ENCODE measurements at places on chromosomes 3 and 15.

DNA sequence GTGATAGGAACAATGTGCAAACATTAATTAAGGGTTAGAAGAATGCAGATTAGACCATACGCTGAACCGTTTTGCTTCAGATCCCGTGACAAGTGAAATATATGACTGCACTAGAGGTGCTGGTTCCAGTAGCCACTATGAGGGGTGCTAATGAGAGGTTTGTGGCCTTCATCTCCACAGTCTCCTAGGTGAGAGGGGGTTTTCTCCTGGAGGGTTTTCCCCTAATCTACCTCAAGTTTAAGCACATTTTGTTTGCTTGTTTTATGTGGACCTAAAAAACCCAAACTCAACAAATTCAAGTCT lies 13.7 kb upstream of the SHF start:
- DNase-seq: no peak

DNA sequence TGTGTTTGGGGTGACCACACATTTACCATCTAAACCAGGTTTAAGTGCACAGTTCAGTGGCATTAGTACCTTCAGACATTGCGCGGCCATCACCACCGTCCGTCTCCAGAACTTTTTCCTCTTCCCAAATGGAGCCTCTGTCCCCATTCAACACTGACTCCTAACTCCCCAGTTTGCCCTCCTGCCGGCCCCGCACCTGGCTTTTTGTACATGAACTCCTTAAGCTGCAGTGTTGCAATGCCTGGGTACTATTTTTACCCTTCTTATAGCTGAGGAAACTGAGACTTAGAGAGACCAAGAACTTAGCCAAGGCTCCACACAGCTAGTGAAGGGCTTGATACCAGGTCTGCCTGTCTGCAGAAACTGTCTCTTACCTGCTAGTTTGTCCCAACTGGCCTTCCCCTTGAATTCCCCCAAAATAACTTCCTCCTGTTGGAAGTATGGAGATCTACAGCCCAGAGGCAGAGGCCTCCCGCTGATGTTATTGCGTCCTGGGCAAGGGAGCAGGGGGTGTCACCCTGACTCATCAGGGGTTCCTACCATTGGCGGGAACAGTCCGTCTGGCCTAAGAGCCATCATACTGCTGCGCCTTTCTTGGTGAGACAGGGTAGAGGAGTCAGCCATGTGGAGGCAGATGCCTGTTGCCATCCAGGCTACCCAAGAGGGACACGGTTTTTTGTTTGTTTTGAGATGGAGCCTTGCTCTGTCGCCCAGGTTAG lies 65.6 kb downstream of the GRIP2 start:
- no peak for DNase-seq

GRCh38 chr3:115999613-116000012 lies 376.3 kb downstream of the GAP43 start:
- no peak for DNase-seq

GRCh38 chr3:147924755-147925154 lies 515.6 kb downstream of the ZIC1 start:
- no peak for DNase-seq

DNA sequence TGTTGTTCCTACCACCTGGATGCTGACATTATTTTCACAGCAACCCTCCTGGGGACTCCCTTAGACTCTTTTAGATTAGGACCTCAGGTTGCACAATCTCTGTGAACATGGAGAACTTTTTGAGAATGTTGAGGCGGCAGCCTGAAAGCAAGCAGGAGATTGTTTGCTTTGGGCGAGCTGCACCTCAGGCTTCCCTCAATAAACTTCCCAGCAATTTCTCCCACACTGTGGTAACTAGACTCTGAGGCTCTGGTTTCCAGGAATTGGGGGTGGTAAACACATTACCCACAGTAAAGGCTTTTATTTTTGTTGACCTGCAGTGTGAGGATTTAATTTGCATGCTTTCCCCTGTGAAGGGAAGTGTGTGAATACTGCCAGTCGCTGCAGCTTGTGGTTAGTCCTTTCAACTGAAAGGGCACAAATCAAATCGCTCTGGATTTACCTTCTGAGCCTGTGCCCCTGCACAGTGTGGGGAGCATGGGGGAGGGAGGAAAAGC lies 35.2 kb upstream of the SIAH2 start:
- DNase-seq: no peak

DNA sequence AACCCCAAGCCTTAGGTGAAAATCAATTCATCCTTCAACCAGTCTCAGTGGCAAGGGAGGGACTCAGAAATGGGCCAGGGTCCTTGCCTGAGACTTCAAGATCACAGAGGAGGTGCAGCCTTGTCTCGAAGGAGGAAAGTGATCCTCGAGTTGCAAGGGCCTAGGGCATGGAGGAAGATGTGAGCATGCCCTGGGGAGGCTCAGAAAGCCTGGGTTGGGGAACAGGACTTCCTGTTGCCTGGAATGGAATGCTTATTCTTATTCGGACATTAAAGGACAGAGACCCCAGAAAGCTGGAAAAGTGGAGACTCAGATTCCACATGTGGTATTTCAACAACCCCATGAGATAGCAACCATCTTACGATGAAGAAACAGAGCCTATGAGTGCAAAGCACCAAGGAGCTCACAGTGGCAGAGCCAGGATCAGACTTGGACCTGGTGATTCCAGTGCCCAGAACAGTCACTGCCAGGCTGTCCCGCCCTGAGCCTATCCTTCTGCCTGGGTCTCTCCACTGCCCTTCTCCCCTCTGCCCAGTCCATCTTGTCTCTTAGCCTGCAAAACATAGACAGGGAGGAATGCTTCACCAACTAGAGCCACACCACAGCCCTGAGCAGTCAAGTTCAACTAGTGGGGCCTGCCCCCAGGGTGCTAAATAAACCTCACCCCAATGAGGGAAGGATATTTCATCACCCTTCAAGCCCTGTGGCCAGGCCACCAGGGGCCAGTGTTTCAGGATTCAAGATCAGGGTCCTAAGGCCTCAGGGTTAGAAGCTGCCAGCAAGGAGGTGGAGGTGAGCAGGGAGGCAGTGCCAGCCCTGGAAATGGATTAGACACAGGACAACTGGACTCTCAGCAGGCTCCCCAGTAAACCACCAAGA lies 21.9 kb downstream of the DAPK2 start:
- peak; percentile 79 for DNase-seq

DNA sequence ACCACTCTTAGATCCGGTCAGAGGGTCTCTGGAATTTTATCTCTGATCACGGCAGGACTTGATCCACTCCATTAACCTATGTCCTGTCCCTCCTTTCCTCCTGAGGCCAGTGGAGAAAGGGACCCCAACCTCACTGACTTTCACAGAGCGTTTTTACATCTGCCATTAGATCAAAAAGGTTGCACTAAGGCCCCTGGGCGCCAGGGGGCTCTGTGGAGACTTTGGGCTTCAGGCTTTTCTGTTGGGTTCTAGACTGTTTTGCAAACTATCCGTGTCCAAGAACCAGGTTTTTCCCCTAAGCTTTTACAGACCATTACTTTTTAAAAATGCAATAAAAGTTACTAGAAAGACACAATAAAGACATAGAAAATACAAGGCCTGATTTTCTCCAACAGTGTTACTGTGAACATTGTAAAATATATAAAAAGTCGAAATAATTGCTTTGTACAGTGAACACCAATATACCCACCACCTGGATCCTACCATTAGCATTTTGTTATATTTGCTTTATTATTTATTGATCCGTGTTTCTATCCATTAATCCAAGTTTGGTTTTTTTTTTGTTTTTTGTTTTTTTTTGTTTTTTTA lies 159.7 kb downstream of the POLR2M start:
- peak; percentile 40 for DNase-seq

DNA sequence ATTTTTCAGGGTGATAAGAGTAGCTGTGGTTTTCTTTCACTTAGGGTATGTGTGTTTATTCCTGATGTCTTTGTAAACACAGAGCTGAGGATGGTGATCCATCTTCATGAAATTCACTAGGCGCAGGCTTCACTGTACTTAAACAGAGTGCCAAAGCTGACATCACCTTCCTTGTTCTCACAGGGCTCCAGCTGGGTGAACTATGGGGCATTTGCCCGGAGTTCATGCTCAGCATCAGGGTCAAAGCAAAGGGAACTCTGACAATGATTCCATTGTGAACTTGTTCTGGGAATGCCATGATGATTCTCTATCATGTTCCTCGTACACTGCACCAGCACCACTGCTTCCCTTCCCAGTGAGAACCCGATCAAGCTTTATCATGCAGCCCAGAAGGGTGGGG lies 184.8 kb upstream of the P2RY1 start:
- no peak for DNase-seq

DNA sequence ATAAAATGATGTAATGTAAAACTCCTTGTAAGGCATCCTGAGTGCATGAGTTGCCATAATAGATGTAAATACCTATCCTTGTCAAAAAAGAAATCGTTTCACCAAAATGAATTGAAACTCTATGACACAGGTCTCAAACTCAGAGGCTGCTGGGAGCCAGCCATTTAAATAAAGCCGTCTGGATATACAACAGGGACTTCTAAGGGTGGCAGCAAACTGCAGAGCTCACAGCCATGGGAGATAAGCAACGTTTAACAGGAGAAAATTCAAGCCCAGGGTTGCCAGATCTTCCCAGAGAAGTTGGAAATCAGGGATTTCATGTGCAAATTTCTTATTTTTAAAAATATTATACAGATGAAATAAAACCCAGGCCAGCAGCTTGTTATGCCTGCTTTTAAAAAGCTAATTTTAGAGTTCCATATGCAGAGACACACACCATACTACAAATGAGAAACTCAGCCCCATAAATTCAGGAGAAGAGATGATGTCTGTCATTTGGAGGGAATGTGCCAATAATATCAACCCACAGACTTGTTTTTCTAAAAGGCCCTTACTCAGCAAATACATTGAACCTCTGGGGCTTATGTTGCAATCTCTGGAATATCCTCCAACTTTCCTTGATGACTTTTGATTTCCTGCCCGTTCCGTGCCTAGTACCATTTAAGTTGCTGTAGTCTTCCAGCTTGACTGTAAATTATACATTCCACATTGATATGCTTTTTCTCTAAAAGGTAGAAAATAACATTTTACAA lies 75.6 kb downstream of the AQP9 start:
- no peak for DNase-seq

- no peak for DNase-seq
These were observed 130.7 kb upstream of the KCNMB2 start for GRCh38 chr3:178405531-178405930.

DNA sequence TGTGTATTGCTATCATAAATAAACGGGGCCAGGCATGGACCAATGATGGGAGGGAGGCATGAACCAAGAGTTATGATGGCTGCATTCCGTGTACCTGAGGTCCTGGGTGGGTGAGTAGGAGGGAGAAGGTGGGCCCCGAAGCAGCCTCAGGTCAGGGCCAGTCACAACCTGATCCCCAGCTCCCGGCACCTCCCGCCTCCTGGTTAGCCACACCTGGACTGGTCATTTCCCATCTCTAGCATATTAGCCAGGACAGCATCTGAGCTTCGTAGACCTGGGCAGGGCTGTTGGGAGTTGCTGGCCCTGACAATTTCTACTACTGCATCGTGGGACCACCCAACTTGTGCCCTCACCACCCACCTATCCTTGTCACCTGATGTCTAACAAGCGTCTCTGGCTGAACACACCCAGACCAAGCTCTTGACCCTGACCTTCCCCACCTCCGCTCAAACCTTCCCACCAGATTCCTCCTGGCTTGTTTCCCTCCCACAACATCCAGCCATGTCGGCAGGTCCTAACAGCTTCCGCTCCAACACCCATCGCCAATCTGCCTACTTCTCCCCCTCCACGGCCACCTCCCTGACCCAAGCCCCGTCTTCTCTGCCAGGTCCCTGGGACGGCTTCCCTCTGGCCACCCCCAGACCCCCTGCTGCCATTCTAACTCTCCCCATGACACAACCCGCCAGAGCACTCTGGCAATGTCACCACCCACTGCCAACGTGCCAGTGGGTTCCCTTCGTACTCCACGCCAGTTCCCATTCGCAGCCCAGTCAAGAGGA lies 133.8 kb upstream of the IQSEC1 start:
- no peak for DNase-seq

DNA sequence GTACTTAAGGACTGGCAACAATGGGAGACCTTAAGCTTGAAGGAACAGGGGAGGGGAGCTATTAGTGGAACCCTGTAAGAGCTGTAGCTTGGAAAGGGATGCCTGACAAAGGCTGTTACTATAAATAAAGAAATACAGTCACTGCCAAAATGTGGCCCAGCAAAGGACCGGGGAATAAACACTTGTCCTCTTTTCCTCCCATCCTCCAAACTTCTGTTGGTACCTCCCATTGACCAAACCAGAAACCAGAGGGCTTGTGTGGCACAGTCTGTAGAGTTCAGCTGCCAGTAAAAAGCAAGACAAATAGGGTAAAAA lies 25.1 kb upstream of the TCF12 start:
- no peak for DNase-seq

- no peak for DNase-seq
These were observed 56.9 kb upstream of the DPH6 start for GRCh38 chr15:35602836-35603235.

GRCh38 chr3:143000528-143000927 lies 842 bp upstream of the U2SURP start:
- no peak for DNase-seq

GRCh38 chr3:36633060-36633459 lies 131.3 kb downstream of the DCLK3 start:
- DNase-seq: no peak

DNA sequence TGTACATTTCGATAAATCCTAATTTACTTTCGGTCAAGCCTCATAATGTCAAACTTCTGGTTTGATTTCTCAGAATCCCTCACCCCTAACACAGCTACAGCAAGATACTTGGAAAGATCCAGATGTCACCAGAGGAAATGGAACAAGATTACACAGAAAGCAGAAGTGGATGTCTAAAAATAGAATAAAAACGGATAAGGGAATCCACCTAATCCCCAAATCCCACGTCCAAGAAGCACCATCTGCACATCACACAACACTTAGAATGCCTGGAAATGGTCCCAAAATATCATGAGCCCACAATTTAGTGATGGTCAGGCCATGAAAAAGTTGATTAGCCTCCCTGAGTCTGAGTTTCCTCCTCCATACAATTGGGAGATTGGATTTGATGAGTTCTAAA lies 61.7 kb downstream of the AGTR1 start:
- DNase-seq: peak; percentile 87

- DNase-seq: no peak
These were observed 48.1 kb upstream of the THUMPD3 start for GRCh38 chr3:9314796-9315195.

- no peak for DNase-seq
These were observed 5.3 kb downstream of the TUBGCP4 start for GRCh38 chr15:43376017-43376705.

GRCh38 chr15:52382647-52383046 lies 87.0 kb upstream of the MYO5C start:
- no peak for DNase-seq

DNA sequence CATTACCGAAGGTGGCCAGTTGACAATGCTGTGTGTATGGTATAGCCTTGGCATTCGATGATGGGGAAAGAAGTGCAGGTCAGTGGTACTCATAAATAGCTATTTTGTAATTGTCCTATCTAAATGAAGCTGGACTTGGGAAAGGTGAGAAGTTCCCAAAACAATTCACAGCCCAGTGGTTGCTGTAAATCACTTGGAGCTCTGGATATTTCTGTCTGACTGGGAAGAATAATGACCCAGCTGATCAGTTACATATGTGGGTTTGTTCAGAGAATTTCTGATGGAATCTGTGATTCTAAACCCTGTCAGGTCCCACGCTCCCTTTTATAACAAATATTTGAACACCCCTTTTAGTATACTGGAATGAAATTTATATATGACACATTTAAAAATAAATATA lies 133.9 kb upstream of the PFN2 start:
- DNase-seq: no peak

- DNase-seq: no peak
These were observed 16.4 kb downstream of the NECTIN3 start for GRCh38 chr3:111087924-111088469.

Measured in MV-4-11 (cell line).